ENCODE measurements at places on chromosomes 5 and 9.

- no peak for DNase-seq
These were observed 138.1 kb upstream of the COL5A1 start for GRCh38 chr9:134503301-134504105.

- no peak for DNase-seq
These were observed 521.3 kb downstream of the KCTD16 start for GRCh38 chr5:144691936-144692335.

GRCh38 chr5:145557345-145557744, 277.8 kb downstream of the PRELID2 start:
- DNase-seq = no peak

- DNase-seq = no peak
These were observed 401.1 kb upstream of the TRPC7 start for GRCh38 chr5:136766456-136766855.

GRCh38 chr9:129497005-129497812, 123.7 kb downstream of the C9orf50 start:
- DNase-seq = no peak

GRCh38 chr9:113912816-113913215, 36.7 kb downstream of the ZNF618 start:
- DNase-seq = no peak

GRCh38 chr5:57411982-57412381, 70.6 kb downstream of the ACTBL2 start:
- no peak for DNase-seq

GRCh38 chr5:178431782-178432165, 158.4 kb downstream of the COL23A1 start:
- DNase-seq = no peak

- no peak for DNase-seq
These were observed 64.4 kb upstream of the SPATA31E1 start for GRCh38 chr9:87818308-87818707.

- peak; percentile 44 for DNase-seq
These were observed 117.2 kb downstream of the INVS start for GRCh38 chr9:100216178-100216787.

DNA sequence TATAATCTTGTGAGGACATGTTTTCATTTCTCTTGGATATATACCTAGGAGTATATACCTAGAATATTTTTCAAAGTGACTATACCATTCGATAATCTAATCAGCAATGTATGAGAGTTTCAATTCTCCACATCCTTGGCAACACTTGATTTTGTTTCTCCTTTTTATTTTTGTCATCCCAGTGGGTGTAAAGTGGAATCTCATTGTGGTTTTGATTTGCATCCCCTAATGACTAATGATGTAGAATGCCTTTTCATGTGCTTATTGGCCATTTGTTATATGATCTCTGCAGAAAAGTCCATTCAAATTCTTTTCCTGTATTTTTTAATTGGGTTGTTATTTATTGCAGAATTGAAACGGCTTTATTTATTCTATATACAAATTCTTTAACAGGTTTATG, 15.2 kb downstream of the ZCCHC9 start:
- no peak for DNase-seq

GRCh38 chr5:145825751-145826180, 9.4 kb downstream of the PRELID2 start:
- DNase-seq = no peak

DNA sequence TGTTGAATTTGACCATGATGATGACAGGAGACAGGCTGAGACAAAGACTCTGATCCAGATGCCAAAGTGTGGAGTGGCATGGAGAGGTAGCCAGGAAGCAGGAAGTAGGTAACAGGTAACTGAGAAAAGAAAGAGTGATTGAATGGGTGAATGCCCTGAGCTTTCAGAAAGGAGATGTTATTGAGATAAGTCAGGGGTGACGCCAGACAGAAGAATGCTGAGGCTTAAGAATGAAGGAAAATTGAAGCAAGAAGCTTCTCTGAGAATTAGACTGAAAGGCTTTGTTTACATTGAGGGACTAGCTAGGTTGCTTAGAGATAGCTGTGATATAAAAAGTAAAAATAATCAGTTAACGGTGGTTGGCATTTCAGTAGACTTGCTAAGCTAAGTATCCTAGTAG, 165.7 kb downstream of the PSAT1 start:
- no peak for DNase-seq

GRCh38 chr9:86062845-86063693, 36.3 kb downstream of the GOLM1 start:
- DNase-seq = no peak

DNA sequence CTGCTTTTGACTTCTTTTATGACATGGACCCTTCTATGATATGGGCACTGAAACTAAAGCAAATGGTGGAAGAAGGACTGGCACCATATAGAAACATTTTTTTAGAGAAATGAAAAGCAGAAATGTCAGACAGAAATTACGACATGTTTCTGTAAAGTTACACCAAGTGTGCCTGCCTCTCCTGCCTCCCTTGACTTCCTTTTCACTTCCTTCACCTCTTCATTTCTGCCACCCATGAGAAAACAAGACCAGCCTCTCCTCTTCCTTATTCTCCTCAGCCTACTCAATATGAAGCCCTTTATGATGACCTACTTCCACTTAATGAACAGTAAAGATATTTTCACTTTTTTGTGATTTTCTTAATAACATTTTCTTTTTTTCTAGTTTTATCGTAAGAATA, 44.5 kb downstream of the ERCC6L2 start:
- DNase-seq = no peak

GRCh38 chr9:108756746-108757490, 98.9 kb downstream of the ACTL7B start:
- no peak for DNase-seq

- DNase-seq = no peak
These were observed 64.8 kb upstream of the TTC23L start for GRCh38 chr5:34774139-34774538.

GRCh38 chr9:3909966-3910650, 384.3 kb upstream of the RFX3 start:
- no peak for DNase-seq

- no peak for DNase-seq
These were observed 721 bp downstream of the PTGES start for GRCh38 chr9:129751841-129752801.

Measured in T-helper 2 cell (primary cell).